ENCODE measurements at places on chromosomes 6 and 20.

DNA sequence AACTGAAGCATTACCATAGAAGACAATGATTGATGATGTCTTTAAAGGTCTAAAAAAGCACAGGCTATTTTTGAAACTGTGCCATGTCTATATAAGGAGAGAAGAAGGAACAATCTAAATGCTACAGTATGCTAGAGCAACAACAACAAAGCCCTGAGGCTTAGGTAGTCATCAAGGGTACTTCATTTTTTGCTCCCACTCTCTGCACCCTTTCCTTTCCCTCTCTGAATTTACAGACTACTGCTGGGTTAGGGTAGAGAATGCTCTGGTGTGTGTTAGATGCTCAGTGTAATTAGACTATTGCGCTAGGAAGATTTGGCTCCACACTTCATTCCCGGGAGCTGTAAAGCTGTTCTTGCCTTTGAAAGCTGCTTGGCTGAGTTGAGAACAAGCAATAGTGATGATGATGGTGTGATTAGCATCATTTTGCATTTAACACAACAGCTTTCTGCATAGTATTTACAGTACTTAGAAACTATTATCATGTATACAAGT lies 1262.5 kb upstream of the CITED2 start:
- DNase-seq, result no peak

- DNase-seq, result no peak
Measured at GRCh38 chr6:169141671-169142537, 111.7 kb downstream of the THBS2 start.

GRCh38 chr6:36539814-36540568 lies 7.3 kb downstream of the STK38 start:
- peak; percentile 42 for DNase-seq

GRCh38 chr6:7726416-7727085 lies 652 bp downstream of the BMP6 start:
- no peak for DNase-seq

DNA sequence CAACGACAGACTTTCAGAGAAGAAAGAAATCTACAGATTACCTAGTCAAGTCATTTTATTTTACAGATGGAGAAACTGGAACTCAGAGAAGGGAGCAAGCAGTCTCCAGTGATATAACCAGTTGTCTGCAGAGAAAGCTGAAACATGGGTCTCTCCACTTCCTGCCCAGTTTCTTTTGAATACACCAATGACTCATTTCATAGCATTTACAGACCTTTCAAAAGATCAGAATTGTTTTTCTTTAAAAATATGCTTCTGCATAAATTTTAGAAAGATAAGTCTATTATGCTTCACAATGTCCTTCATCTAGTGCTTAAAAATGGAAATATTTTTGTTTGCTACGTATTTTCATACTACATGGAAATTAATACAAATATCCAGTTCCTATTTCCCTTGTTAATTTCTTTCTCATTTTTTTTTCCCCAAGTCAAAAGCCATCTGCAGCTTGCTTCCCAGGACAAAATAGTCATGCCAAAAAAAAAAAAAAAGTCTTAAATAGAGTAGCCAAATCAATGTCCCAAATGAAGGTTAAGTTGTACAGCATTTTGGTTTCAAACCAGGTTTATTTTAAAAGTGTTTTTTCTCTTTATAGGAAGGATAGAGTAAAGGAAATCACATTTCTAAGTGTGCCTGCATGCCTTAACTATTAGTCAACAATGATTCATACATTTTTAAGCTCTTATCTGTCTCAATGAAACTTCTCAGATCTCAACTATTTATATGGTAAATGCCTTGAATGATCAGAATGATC lies 36.9 kb downstream of the ARHGAP18 start:
- peak; percentile 38 for DNase-seq

DNA sequence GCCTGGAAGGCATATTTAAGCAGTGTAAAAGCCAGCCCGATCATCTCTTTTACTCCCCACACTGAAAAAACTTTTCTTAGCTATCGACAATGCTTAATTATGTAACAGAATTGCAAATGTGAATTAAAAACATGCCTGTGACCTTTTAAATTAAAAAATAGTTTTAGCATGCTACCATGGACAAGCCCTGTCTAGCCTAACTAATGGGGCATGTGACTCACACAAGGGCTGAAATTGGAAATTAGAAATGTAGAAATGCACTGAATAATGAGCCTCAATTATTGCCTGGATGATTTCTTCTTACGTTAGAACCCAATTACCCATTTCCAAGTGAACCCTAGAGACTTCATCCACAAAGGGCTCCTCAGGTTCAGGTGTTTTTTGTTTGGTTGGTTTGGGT lies 82.7 kb downstream of the SIM1 start:
- DNase-seq, result no peak

DNA sequence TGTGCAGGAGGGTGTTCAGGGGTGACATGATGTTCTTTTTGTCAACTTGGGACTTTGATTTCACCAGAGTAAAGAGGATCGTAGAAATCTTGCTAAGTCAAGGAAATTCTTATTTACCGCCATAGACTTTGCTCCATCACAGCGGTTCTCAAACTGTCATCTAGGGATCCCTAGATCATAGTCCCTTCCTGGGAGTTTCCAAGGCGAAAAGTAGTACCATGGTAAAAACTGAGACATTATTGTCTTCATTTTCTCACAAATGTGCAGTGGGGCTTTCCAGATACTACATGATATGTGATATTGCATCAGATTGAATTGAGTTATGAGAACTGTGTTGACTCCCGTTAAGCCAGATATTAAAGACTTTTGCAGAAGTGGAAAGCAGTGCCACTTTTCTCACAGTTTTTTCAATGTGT lies 79.7 kb downstream of the JARID2 start:
- DNase-seq, result no peak

- DNase-seq, result peak; percentile 65
Measured at GRCh38 chr20:57388953-57389694, 2.1 kb upstream of the RBM38 start.

DNA sequence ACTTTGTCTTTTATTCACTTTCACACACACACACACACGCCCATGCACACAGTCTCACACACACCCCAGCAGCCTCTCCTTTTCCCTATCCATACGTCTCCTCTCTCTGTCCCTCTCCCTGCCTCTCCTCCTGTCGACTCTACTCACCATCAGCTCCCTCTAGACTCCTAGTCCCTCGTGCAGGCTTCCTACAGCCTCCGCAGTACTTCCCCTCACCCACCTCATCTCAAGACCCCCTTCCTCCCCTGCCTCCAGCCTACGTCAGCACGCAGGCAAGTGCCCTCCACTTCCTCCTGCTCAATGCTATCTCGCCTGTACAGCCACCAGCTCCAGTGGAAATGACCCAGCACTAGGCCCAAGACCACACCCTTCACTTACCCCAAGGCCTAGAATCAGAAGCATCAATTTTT lies 820 bp upstream of the TREML2 start:
- DNase-seq, result no peak

- DNase-seq, result no peak
Measured at GRCh38 chr6:39082310-39082709, 32.7 kb downstream of the SAYSD1 start.

DNA sequence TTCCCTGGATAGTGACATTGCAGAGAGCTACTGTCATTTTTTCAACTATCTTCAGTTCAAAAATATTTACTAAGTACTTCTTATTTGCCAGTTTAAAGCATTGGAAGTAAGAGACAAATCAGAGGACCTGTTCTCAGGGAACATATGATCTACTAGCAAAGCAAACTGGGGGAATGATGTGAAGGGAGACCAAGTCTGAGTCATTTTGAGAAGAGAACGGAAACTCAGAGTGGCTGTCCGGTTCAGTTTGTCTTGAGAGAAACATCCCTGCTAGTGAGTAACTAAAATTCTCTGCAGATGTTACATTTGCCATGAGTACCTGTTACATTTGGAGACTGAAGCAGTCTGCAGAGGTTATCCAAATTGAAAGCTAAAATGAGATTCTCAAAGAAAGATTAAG lies 118.3 kb downstream of the KCNQ5 start:
- DNase-seq, result no peak

DNA sequence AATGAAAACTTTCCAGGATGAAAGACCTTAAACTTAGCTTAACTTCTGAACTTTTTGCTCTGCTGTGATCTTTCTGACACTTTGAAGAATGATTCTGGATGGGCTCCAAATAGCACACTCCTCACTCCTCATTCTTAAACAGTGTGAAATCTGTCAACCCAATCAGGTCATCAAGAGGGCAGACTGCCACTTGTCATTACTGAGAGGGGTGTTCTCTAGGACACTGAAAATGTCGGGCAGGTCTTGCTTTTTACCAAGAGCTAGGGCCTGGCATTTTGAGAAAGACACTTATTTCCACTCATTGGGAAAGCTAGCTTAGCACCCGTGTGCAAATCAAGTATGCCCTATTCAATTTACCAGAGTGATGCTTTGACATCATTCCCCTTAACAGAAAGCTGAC lies 122.2 kb downstream of the MTFR2 start:
- no peak for DNase-seq

DNA sequence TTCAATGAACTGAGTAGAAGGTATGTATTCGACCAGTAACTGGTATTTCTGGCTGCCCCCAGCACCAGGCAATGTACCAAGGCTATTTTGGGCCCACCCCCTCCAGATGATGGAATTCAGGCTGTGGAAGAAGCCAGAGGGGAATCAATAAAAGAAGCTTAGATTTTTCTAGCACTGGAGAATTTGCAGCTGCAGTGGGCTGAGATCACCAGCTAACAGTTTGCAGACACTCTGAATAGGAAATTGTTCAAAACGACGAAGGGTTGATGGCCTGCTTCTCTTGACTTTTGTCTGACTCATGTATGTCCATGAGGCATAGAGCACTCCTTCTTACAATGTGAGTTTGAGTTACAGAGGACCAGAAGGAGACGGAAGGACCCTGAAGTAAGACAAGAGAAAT lies 32.4 kb upstream of the FBXO9 start:
- no peak for DNase-seq

- peak; percentile 44 for DNase-seq
Measured at GRCh38 chr20:51318058-51318949, 224.2 kb downstream of the NFATC2 start.

GRCh38 chr6:133428295-133428694 lies 187.1 kb downstream of the EYA4 start:
- no peak for DNase-seq

DNA sequence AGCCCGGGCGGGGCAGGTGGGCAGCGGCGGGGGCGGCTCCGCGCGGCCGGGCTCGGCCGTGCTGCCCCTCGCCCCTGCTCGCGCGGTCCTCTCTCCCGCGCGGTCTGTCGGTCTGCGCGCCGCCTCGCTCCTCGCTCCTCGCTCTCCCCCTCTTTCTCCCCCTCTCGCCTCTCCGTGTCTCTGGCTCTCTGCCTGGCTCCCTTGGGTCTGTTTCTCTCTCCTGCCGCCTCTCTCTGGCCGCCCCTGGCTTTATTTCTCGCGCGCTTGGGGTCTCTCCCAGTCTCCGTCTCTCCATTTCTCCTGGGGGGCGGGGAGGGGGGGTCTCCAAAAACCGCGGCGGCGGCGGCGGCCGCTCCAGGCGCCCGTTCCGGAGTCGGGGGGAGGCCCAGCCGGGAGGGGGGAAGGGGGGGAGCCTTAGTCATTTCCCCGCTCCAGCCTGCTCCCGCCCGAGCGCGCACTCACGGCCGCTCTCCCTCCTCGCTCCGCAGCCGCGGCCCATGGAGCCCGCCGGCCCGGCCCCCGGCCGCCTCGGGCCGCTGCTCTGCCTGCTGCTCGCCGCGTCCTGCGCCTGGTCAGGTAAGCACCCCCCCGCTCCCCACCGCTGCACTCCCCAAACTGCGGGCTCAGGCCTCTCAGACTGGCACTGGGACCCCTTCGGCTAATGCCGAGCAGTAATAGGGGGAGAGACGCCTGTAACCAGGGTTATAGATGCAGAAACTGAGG lies at the start of gene SIRPA:
Gene SIRPA, plus strand, starts transcription at position 457 of the 723 bp plus-strand sequence. Its CDS starts 41 bp downstream, at position 498.
- DNase-seq, result no peak

DNA sequence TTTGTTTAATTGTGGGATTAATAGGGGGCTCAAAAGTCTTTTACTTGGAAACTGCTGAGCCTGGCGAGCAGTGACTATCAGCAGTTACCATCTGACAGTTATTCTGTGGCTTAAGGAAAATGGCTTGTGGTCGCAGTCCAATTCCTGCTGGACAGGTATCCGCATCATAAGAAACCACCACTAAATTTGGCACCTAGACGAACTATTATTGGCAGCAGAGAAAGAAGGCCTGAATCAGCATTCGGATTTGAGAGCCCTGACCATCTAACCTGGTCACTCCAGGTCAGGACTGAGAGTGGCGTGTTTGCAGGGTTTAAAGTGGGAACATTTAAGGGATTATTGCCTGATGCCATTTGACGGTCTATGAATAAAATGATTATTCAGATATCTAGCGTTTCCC lies 146.4 kb downstream of the RPS12 start:
- DNase-seq, result no peak

DNA sequence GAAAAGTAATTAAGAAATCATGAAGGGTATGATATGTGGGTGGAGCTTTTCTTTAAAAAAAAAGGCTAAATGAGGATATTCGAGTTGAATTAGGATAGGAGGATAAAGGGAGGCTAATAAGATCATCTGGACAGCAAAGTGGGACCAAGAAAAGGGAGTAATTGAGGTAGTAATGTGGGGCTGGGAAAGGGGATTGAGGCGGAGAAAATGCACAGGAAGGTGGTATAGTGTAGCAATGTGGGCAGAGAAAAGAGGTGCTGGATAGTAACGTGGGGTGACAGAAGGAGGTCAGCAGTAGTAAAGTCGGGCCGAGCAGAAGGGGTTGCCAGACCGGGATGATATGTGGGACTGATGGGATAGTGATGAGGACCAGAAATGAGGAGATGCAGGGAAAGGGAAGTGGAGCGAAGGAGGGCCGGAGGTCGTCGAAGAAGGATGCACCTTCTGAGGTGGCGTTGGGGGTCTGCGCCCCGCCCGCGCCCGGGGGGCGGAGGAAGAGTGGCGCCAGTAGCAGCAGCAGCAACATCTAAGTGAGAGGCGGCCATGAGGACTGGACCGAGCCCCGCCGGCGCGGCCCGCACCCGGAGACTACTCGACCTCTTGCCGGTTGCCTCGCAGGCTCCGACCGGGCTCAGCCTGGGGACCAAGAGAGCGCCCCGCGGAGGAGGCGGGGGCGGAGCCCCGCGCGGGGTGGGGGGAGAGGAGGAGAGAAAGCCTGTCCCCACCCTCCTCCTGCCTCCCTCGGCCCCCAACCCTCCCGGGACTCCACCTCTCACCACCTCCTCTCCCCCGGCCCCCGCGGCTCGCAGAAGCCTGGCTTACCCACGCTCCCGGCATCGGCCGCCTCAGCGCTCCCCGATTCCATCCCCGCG lies 887 bp downstream of the GABBR1 start:
- DNase-seq, result peak; percentile 69

- no peak for DNase-seq
Measured at GRCh38 chr6:132005178-132005577, 54.0 kb upstream of the CCN2 start.

GRCh38 chr6:77264970-77265369 lies 198.3 kb downstream of the HTR1B start:
- DNase-seq, result no peak

- no peak for DNase-seq
Measured at GRCh38 chr6:28053584-28053983, 26.8 kb upstream of the ZNF165 start.

- DNase-seq, result no peak
Measured at GRCh38 chr6:143516690-143517446, 5.3 kb upstream of the FUCA2 start.

GRCh38 chr6:92271091-92271490 lies 1148.3 kb downstream of the EPHA7 start:
- DNase-seq, result no peak
